ENCODE measurements at places on chromosomes 5 and 9.

DNA sequence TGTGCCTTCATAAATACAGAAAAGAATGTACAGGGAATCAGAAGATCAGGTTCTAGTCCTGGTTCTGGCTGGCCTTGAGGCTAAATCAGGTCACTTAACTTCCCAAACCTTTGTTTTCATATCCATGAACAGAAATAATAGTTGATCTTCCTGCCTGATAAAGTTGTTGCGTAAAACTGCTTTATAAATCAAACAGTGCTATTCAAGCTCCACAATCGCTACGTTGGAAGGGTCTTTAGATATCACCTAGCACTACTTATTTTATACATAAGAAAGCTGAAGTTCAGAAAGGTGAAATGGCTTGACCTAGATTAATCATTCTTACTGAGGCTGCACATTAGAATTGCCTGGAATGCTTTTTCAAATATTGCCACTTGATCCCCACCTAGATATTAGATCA, 36.3 kb upstream of the GCNT4 start:
- no peak for DNase-seq

DNA sequence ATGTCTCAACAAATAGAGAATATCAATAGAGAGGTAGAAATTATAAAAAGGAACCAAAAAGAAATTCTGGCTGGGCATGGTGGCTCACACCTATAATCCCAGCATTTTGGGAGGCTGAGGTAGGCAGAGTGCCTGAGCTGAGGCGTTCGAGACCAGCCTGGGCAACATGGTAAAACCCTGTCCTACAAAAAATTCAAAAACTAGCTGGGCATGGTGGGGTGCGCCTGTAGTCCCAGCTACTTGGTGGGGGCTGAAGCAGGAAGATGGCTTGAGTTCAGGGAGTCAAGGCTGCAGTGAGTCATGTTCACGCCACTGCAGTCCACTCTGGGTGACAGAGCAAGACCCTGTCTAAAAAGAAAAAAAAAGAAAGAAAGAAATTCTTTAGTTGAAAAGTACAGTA, 24.9 kb downstream of the IPPK start:
- DNase-seq, result no peak

- DNase-seq, result no peak
These were observed 5.2 kb upstream of the SLC27A4 start for GRCh38 chr9:128335161-128335560.

DNA sequence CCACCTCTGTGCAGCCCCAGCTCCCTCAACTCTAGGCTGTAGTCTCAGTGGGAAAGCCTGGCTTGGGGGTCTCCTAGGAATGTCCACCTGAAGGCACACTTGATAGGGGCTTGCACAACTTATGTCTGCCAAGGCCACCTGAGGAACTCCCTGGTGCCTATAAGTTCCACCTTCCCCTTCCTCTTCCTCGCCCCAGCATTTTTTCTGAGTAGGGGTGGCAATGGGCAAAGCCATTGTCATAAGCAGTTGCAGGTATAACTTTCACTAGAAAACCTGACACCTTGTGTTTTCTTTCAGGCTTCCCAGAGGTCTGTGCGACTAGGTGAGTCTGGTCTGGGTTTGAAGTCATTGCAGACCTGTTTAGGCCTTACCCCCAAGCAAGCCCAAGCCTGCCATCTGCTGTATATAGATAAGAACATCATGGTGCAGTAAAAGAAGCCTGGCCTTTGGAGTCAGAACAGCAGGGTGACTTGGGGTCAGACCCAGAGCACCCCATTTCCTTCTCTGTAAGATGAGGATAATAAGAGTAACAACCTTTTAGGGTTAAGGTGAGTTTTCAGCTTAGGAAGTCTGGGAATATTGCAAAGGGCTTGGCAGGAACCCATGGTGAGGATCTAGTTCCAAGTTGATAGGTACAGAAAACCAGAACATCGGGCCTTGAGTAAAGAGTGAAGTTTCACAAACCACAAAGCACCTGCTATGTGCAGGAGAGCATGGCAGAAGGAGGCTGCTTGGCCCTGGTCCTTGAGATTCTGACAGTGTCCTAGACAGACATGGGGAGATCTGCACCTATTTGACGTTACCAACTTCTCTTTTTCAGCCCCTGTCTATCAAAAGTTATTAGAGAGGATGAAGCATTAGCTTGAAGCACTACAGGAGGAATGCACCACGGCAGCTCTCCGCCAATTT, 33.8 kb downstream of the TGFBI start:
- peak; percentile 2 for DNase-seq

GRCh38 chr5:34047774-34048572, 5.0 kb upstream of the C1QTNF3 start:
- DNase-seq, result no peak

DNA sequence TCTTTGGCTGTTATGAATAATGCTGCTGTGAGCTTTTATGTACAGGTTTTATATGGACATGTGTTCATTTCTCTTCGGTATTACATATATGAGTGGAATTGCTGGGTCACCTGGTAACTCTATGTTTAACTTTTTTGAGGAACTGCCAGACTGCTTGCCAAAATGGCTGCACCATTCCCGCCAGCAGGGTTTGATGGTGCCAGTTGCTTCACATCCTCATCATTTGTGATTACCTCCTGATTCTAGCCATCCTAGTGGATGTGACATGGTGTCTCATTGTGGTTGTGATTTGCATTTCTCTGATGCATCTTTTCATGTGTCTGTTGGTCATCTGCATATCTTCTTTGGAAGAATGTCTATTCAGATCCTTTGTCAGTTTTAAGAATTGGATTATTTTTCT, 10.7 kb downstream of the NANS start:
- DNase-seq, result no peak

DNA sequence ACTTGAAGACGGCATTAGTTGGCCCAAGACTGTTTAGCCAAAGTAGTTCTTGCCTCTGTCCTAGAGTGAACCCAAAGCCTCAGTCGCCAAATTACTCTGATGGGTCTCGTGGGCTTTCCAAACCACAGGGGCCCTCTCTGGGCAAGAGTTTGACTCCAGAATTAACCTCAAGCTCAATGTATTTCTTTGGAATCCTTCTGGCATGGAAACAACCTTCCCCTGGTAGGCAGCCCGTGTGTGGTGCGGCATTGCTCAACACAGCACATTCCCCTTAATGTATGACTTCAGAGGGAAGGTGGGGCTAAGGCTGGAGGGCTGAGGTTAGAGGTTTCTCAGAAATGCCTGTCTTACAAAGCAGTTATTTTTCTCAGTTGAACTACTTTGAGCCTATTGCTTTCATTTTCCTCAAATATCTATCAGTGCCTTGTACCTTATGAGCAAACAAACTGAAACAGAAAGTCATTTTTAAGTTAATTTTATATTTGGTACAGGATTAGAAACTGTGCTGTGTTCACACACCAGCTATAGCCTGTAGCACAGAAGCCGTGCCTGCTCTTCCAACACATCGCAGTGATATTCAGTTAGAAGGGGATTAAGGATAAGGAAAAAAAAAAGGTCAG, 123.9 kb upstream of the HAPLN1 start:
- no peak for DNase-seq

- peak; percentile 2 for DNase-seq
These were observed 3.6 kb downstream of the CEP78 start for GRCh38 chr9:78239506-78239905.

DNA sequence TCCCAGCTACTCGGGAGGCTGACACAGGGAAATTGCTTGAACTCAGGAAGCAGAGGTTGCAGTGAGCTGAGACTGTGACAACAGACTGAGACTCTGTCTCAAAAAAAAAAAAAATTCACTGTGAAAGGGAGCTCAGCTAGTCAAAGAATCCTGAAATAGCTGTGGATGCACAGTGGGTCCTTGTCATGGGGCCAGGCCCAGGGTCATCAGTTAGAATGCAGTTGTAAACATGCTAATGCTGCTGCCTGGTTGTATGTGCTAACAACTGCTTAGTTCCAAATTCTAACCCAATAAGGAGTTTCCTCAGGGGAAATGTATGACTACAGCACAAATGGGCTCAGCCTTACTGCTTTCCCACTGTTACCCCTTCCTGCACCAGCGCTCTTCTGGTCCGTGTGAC, 84.0 kb downstream of the PALM2AKAP2 start:
- no peak for DNase-seq

DNA sequence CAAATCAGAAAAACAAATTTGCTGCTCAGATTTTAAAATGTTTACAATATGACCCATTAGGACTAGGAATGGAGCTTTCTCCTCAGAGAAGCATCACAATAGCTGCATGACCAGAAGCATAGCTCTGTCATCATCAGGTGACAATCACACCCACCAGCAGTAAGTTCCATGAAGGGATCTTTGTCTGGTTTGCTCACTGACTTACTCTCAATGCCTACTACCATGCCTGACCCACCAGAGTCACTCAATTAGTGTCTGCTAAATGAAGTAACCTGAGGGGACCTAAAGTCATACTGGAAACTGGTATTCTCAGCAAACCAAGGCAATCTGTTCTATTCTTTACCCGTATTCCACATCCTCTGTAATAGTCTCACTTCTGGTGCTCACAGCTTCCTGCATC, 7.7 kb downstream of the ERMP1 start:
- no peak for DNase-seq

GRCh38 chr9:129490583-129491486, 130.1 kb downstream of the C9orf50 start:
- DNase-seq, result no peak

- DNase-seq, result no peak
These were observed 57.6 kb downstream of the SPOCK1 start for GRCh38 chr5:137441476-137441875.

DNA sequence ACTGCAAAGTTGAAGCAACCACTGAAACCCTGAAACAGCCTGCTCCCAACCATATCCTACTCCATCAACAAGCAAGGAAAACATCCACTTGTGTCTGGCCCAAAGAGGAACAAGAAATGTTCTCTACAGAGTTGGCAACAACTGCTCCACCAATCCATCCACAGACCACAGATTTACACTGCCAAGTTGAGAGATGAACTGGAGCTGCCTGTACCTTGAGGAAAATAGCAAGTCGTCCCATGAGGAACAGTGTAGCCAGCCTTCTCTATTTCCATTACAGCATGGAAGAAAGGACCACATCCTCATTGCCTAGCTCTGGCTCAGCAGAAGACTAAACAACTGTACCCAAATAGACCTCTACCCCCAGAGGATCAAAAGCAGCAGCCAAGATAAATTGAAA, 60.4 kb downstream of the DEPDC1B start:
- DNase-seq, result no peak

DNA sequence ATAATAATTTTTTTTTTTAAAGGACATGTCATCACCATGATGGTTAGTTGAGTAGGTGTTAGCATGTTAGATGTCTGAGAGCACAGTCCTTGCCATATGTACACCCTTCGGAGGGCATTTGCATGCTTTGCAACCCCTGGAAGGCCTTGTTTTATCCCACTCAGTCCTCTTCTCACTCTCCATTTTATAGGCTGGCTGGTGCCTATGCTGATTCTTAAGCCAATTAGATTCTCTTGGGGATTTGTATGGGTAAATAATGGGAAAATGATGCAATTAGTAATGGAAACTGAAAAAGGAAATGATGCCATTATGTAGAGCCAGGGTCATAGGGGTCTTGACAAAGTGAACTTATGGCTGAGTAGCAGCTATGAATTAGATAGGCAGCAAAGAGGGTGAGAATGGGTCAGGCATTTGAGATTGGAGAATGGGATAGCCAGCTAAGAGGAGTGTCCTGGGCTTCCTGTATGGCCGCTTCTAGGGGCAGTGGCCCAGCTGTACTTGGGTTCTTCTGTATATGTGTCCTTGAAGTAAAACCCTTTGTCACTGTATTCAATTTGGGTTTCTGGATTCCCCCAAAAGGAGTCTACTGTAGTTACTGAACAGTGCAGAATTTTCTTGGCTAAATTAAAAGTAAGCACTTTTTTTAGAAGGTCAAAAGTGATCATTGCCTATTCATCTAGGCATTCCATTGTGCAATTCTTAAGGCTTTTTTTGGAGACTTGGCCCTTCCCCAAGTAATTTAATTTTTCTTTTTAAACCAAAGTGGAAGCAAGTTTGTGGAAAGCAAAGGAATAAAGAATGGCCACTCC, 31.6 kb downstream of the LRRTM2 start:
- DNase-seq, result no peak

DNA sequence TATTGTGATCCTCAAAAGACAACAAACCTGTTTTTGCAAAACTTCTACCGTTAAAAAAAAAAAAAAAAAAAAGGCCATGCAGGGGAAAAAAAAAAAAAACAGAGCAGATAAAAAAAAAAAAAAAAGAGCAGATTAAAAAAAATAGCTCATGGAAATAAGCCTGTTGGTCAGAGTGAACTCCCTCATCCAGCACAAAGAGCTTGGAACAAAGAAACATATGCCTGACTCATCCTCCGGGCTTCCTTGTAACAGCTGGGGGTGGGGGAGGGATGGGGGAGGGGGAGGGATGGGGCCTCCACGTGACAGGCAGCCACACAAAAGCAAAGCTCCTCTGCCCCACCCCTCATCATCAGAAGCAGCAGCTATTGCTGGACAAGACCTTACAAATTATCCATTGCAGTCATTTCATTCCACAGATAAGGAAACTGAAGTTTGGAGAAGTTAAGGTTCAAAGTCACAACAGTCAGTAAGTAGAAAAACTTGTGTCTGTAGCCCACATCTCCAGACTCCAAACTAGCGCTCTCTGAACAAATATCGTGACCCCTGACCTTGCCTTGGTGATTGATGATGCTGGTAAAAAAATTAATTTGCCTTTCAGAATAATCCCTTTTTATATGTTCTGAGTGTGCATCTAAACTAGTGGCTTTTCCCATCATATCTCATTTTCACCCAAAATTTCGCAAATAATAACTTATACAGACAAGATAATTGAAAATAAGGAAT, 38.9 kb downstream of the SLC35D2 start:
- no peak for DNase-seq

GRCh38 chr9:105305856-105306255, 61.4 kb downstream of the SLC44A1 start:
- DNase-seq, result no peak

DNA sequence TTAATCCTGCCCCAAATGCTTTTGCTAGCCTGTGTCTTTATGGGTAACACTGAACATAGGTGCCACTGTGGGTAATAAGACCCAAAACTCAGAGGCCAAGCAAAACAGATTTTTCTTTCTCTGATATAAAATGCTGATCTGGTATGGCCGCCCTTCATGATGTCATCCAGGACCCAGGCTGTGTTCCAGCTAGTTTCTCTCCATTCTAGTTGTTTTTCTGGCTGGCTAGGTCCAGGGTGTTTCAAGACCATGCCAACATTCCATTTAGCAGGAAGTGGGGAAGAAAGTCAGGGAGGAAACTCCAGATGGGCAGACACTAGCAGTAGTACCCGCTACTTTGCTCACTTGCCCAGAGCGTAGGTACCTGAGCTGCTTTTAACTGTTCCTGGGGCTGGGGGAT, 183.9 kb upstream of the OTULINL start:
- DNase-seq, result no peak

DNA sequence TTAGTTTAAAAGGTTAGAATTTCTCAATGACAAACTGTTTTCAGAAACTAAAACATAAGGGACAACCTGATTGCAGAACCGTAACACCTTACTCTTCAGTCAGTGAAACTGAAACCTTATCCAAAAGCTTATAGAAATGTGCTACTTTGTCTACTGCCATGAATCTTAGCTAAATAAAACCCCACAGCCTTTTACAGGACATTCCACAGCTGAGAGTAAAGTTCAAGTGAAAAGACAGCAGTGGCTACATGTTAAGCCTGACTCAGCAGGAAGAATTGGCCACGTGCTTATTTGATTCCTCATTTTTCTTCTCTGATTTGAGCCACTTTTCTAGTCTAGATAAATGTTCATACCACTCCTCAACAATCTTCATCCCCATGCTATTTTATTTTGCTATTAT, 278.7 kb upstream of the ISL1 start:
- DNase-seq, result no peak

Data from NCI-H1092 (cell line).